H7 (cell line): ENCODE measurements at places on chromosomes 2 and 18.

GRCh38 chr2:59308108-59308507 lies 1067.0 kb upstream of the FANCL start:
- no peak for DNase-seq

DNA sequence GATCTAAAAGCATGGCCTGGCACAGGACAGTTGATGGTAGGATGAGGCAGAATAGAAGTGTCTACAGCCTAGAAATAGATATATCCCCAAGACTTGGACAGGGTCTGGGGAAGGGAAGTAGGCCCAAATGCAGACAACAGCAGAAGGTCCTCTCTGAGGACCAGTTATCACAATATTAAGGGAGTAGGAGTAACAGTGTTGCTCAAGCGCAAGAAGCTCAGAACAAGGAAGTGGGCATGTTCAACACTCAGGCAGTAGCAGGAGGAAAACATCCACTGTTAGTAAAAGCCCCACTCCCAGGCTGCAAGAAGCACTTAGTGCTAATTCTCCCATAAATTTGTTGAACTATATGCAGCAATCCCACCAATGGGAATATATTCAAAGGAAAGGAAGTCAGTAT lies 314.7 kb downstream of the METTL4 start:
- DNase-seq = no peak

DNA sequence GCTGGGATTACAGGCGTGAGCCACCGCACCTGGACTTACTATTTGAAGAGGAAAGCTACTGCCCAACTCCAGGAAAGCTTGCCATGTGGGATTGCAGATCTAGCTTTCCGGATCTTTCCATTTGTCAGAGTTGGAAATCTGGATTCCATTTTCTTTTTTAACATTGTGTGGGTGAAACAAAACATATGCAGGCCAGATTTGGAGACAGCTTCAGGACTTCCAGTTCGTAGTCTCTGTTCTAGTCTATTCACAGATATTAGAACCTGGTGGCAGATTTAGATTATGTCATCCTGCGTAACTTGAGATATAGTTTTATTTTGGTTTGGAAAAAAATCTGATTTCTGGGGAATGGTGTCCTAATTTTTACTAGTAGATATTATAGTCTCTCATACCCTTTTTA lies 70.5 kb downstream of the ZNF236 start:
- DNase-seq = no peak

- DNase-seq = no peak
Observed at GRCh38 chr2:191892391-191892790, 45.5 kb upstream of the CAVIN2 start.

DNA sequence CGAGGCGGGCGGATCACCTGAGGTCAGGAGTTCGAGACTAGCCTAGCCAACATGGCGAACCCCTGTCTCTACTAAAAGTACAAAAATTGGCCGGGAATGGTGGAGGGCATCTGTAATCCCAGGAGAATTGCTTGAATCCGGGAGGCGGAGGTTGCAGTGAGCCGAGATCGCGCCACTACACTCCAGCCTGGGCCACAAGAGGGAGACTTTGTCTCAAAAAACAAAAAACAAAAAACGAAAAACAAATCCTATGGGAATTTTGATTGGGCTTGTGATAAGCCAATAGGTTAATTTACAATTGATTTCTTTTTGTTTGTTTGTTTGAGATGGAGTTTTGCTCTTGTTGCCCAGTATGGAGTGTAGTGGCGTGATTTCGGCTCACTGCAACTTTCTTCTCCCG lies 24.2 kb upstream of the TOGARAM2 start:
- no peak for DNase-seq

GRCh38 chr18:61400016-61400635 lies 66.9 kb downstream of the CDH20 start:
- no peak for DNase-seq

- DNase-seq = no peak
Observed at GRCh38 chr2:182946958-182947369, 80.5 kb upstream of the FRZB start.

GRCh38 chr2:58895857-58896256 lies 654.7 kb upstream of the FANCL start:
- DNase-seq = no peak

DNA sequence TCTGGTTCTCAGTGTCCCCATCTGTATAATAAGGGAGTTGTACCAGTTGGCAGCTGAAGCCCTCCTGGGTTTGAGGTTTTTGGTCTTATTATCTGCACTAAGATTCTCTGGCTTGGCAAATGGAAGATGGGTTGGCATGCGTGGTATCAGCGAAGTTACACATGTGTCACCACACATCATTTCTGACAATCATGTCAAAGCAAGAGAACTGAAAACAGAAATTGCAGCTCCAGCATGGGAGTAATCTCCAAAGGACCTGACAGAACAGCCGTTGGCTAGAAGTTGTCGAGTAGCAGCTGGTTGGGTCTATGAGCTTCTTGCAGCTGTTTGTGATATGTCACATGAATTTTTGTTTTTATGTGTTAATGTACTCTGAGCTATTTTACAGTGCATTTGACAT lies 317.4 kb downstream of the SLC4A3 start:
- DNase-seq = no peak

DNA sequence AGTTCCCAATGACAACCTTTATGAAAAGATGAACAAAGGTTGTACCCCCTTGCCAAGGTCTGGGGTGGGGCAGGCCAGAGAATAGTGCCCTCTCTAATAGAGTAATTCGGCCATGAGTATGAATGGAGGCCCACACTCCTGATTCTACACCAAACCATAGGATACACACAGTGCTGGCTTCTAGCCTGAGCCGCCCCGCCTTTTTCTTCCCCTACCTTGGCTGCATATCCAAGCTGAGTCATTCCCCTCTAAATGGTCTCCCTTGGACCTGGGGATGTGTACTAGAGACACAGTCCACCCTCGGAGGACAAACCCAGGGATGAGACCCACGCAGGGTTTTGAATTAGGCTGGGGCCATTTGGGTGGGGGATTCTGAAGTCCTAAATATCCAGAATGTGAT lies 107.2 kb upstream of the CAPN13 start:
- DNase-seq = no peak

DNA sequence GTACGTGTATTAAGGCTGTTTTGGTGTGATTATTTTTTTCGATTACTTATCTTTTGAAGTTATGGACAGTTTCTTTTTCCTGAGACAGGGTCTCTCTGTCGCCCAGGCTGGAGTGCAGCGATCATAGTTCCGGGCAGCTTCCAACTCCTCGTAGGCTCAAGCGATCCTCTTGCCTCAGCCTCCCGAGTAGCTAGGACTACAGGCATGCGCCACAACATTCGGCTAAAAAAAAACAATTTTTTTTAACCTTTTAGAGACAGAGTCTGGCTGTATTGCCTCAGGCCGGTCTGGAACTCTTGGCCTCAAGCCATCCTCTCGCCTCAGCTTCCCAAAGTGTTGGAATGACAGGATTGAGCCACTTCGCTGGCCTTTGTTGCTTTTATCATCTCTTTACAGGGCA lies 945 bp downstream of the HAT1 start:
- DNase-seq = no peak

DNA sequence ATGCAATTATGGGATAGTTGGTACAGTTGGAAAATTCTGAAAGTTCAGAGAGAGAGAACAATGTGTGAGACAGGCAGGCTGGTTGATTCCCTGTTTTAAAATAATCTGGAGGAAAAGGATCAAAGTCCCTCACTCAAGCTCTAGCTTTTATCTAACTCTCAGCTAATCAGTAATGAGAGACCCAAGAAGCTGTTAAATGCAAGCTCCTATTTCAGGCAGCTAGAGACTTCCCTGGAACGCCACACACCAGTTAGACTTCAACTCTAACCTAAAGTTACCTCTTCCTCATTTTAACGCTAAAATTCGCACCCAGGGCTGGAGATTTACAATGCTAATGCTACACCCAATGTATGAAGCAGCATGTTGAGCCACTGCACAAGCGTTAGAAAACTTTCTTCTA lies 243.1 kb downstream of the EN1 start:
- DNase-seq = no peak

GRCh38 chr2:201950606-201951005 lies 83.0 kb upstream of the FZD7 start:
- DNase-seq = no peak

GRCh38 chr18:70621710-70622109 lies 332.9 kb downstream of the SOCS6 start:
- no peak for DNase-seq

- peak; percentile 94 for DNase-seq
Observed at GRCh38 chr18:57437766-57438671, 2.8 kb downstream of the ONECUT2 start.

DNA sequence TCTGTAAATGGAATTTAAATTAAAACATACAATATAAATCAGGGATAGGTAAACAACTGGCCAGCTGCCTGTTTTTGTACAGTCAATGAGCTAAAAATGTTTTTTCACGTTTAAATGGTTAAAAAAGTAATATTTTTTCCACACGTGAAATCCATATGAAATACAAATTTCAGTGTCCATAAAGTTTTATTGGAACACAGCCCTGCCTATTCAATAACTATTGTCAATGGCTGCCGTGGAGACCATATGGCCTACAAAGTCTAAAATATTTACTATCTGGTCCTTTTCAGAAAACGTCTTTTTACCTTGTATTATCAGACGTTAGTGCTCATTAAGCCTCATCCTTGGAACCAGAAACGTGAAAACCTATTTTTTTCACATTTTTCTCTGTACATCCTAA lies 1.3 kb downstream of the TMEM17 start:
- DNase-seq = no peak

- DNase-seq = no peak
Observed at GRCh38 chr18:44507729-44508325, 172.9 kb upstream of the SETBP1 start.

DNA sequence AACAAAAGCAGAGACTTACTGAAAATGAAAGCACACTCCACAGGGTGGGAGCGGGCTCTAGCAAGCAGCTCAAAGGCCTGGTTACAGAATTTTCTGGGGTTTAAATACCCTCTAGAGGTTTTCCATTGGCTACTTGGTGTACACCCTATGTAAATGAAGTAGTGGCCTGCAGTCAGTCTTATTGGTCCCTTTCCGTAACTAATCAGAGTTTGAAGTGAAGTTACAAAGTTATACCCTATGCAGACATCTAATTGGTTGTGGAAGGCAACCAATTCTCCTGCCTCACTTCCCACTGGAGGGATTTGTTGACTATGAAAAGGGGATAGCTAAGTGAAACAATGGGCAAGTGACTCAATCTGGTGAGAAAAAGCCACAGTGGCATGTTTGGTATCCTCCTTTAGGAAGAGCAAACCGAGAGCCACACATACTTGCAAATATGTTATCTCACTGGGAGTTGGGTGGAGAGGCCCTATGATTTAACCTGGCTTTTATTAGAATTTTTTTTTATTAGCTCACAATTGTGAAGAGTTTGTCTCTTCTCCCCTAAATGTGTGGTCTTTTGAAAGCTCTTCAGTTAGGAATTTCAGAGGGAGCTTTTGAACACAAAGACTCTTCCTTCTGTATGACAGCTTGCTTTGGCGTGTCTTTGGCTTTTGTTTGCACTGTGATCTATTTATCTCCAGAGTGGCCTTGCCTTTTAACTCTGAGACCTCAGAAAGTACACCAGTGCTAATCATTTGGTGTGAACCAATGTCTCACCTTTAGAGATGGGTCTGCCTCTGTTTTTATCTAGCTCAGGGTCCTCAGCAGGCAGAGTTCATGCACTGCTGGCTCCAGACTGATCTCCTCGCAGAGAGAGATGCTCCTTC lies 69.6 kb downstream of the MAP4K4 start:
- no peak for DNase-seq

- peak; percentile 38 for DNase-seq
Observed at GRCh38 chr2:39666491-39667101, 879 bp downstream of the TMEM178A start.

GRCh38 chr2:223041527-223042109 lies 10.4 kb upstream of the KCNE4 start:
- DNase-seq = no peak

GRCh38 chr2:200121931-200122330 lies 166.5 kb downstream of the MAIP1 start:
- no peak for DNase-seq

- DNase-seq = no peak
Observed at GRCh38 chr2:79388024-79388423, 124.8 kb upstream of the CTNNA2 start.

GRCh38 chr2:28668106-28668814 lies 83.4 kb upstream of the PPP1CB start:
- no peak for DNase-seq

GRCh38 chr2:221133941-221134340 lies 438.2 kb downstream of the EPHA4 start:
- no peak for DNase-seq

DNA sequence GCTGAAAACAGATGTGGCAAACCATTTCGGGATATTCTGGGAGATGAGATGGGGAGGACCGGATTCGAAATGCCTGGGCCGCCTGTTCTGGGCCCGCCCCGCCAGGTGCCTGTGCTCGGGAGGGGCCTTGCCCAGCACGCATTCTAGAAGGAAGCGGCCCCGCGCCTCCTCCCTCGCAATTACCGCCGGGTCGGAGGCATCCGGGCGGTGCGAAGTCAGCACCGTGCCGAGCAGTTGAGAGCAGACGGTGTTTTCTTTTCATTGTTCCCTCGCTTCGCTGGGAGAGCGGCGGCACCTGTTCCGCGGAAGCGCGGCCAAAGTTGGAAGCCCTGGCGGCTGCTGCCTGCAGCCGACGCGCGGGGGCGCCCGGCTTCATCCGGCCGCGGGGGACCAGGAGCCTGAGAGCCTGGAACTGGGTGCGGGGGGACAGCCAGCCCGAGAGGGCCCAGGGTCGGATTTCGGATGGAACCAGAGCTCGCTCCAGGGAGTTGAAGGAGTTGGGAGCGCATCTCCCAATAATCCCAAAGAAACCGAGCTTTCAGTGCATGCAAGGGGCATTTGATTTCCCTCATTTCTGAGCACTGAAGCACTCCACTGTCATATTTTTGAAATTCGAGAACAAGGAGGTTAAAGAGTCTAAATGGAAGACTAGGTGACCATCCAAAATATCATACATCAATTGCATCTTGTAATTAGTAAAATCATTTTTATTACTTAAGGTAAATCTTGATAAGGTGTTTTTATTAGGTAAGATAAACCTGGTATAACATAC lies 241.8 kb upstream of the RAB12 start:
- peak; percentile 91 for DNase-seq

DNA sequence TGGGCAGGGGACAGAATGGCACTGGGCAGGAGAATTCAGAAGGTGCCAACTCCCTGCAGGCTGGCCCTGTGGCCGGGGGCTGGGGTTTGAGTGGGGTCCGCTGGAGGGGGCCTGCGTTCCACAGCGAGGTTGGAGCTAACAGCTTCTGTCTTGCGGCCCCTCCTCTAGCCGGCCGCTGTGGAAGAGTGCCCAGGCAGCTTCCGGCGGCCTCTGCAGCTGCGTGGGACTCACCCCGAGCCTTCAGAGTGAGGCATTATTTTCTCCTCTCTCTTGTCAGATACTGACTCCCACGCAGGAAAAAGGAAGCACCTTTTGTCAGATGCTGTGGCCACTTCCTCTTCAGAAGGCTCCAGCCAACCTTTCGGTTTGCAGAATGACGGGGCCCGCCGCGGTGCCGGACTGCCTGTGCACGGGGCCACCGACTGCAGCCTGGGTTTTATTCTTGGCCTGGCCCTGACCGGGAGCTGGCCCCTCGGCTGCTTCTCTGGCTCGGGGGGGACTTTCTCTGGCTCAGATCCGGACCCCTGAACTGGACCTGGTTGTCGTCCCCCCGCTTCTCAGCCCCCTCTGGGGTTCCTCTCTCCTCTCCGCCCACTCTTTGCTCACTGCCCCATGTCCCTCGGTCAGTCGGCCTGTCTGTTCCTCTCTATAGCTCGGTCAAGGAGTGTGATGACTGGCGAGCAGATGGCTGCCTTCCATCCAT lies 40.1 kb downstream of the ARHGAP25 start:
- no peak for DNase-seq
